Activated naive CD4-positive, alpha-beta T cell treated with anti-CD3 and anti-CD28 coated beads for 36 hours (primary cell): ENCODE measurements at places on chromosomes 1 and 21.

DNA sequence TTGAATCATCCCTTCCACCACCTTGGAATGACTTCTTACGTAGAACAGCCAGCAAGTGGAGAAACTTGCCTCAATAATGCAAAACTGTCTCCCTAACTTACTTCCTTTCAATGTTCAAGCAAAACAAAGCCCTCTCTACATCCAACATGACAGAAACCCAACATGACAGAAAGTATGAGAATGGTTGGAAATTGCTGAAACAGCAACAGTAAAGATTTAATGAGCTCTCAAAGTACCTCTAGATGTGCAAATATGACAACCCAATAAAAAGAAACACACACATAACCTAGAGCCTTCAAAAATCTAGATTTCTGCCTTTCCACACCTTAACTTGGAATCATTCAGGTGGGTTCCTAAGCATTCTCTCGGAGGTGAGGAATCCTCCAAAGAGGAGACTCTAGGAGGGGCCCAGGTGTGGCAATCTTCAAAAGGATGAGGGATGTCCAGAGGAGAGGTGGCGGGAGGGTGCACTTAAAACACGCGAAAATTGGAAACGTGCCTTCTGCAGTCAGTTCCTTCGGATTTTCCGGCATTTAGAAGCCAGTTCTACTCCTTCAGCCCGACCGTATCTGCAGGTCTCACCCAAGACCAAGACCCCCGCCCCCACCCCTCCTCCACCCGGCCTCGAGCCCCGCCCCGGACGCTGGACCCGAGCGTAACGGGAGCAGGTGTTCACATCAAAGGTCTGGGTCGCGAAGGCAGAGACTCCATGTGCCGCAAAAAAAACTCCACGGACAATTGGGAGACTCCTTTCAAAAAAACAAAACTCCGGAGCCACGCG, 996 bp upstream of the MGST3 start:
- DNase-seq = no peak

DNA sequence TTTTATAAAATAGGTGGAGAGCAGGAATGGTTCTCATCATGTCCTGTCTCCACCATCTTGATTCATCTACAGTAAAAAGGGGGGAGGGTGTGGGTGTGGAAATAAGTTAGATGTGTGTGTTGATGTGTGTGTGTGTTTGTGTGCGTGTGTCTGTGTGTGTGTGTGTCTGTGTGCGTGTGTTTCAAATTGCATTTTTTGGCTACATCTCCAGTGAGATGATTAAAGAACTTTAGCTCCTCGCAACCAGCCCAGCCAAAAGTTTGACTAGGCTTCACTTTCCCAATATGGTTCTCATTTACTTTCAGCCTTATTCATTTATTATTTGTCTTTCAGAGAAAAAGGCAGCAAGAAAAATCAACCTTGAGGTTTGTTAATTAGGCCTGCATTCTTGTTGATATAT, 14.7 kb upstream of the HAO2 start:
- DNase-seq = no peak

DNA sequence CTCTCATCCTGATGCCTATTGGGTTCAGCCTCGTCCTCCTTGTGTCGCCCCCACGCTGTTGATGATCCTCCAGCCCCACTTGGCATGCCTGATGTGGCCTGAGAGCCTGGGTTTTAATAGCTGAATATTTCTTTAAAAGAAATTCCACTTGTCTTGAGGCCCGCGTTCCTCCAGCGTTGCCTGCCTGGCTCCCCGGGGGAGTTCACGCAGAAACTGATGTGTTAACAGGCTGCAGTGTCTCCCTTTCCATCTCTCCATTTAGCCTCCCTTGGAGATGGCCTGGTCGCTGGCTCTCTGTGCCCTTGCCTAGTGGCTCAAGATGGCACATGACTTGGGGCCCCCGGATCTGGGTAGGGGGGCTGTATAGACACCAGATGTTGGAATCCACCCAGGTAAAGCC, 9.5 kb downstream of the ACTL8 start:
- no peak for DNase-seq

GRCh38 chr1:204382714-204383083, 23.0 kb upstream of the PLEKHA6 start:
- no peak for DNase-seq

DNA sequence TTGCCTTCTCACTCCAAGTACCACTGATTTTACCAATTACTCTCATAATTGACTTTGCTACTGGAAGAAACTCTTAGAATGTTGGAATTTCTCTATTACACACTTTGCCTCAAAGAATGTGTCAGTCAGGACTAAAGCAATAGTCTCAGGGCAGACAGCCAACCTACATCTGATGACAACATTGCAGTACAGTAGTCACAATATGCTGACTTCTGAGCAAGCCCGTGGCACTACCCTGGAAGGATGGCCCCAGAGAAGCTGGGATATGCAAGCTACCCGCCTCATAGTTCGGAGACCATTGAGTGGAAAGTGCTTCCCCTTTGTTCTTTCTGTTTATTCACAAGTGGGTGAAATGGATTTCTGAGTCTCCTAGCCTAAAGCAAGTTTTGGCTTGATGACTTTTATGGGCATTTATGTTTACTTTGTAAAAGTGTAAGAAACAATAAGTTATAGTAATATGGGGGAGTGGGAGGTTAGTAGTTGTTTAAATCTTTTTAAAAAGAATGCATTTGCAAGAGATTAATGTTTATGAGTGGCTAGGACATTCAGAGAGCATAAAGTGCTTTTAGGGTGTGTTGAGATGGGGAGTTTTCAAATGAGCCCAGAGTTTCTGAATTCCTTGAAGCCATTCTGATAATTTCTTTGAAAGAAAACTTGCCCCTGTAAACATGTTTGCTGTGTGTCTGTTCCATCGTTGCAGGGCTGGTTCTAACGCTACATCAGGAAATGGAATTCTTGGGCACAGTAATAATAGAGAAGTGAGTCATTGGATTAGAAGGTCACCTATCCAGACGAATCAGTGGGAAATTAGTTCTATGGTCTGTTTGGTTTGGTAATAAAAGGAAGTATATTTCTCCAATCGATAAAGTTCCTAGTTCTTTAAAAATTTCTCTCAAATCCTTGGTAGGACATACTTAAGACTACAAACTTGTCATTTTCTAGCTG, 63.8 kb downstream of the LMO4 start:
- DNase-seq = no peak

- DNase-seq = peak; percentile 80
These were observed 73.9 kb downstream of the RAP1GAP start for GRCh38 chr1:21594935-21595897.
